ENCODE measurements at places on chromosomes 12 and 14. TPM values are rescaled to one million over a fixed set of nuclear protein-coding genes. Genes with fewer than 3 reads are reported as not detected.
A peak's percentile ranks its signal among the peaks of the same experiment; 100 is the strongest.

The SERPINA5 gene
- 0.29 TPM for total RNA-seq

The LHX5 gene
- not detected for total RNA-seq

DNA sequence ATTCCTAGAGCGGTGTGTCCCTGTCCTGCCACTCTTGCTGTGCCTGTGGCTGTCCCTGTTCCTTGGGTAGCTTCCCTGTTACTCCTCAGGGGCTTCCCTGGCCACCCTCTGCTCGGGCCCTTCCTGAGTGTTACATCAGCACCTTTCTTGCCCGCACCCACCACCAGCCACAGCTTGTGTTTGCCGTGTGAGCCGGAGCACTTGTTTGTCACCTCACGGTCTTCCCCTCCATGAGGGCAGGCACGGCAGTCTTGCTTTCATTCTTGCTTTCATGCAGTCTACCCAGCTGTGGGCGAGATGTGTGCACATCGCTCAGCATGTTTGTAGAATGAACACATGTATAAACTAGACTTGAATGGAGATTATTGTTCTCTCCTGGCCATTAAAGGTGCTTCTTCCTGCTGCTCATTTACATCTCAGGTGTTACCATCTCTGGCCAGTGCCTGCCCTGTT is 42.0 kb downstream of the TRAF3 start:
- no peak for DNase-seq

DNA sequence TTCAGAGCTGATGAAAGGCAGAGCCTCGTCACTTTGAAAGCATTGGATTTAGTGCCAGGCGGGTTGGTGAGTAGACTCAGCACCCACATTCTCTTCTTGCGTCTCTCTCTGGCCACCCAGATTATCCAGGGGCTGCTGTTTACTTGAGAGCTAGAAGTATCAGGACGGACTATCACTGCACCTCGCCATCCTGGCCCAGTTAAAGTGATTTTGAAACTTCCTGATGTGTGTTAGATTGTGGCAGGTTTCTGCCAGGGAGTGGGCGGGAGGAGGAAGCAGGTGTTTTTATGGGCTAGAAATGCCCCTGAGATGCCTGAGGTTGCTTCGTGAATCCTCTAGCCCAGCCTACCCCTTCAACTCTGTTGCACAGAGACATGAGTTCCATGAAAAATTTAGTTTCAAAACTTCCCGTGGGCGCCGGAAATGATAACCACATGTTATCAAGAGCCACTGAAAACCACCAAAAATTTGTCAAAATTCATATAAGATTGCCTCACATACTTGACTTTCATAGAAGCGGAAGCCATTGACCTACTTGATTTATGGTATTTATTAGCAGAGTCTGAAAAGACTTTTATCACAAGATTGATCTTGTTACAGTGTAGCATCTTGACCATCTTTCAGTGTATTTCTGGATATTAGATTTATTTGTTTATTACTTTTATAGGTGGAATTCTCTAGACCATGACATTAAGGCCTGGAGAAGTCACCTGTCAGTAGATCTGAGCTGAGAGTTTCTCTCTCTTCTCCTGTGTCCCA is 466.0 kb downstream of the RAD51B start:
- DNase-seq = no peak

DNA sequence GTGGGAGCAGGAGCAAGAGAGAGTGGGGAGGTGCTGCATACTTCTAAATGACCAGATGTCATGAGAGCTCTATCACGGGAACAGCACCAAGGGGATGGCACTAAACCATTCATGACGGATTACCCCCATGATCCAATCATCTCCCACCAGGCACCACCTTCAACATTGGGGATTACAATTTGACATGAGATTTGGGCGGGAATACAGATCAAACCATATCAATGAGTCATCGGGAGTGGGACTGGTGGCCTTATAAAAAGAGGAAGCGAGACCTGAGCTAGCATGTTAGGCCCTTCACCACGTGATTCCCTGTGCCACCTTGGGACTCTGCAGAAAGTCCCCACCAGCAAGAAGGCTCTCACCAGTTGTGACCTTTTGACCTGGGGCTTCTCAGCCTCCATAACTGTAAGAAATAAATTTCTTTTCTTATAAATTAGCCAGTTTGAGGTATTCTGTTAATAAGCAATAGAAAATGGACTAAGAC is 28.7 kb downstream of the COX8C start:
- DNase-seq = no peak

DNA sequence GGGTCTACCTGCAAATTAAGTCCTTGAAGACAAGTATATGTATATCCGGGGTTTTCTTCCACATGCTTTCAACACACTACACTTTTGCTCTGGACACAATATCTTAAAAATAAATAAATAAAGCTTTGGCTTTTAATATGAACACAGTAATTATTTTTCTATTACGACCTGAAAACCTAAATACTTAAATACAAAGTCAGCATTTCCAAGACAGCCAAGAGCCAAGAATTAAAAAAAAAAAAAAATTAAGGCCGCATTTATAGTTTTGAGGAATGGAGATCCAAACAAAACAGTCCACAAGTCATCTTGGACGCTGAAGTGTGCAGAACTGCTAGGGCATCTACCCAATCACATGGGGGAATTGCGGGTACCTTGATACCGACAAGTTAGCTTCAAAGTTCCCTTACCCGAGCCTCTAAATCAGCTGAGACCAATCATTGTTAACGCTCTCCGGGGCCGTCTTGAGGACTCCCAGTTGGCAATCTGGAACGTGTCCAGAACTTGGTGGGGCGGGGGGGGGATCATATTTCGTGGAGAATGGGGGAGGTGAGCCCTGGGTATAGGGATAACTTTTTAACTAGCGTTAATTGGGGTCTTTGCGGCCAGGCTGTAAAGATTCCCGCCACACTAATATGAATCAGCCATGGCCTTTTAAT is 731 bp upstream of the PCNX4 start:
- DNase-seq = peak; percentile 36

- no peak for DNase-seq
These were observed 33.1 kb upstream of the GPATCH2L start for GRCh38 chr14:76118594-76118993.

DNA sequence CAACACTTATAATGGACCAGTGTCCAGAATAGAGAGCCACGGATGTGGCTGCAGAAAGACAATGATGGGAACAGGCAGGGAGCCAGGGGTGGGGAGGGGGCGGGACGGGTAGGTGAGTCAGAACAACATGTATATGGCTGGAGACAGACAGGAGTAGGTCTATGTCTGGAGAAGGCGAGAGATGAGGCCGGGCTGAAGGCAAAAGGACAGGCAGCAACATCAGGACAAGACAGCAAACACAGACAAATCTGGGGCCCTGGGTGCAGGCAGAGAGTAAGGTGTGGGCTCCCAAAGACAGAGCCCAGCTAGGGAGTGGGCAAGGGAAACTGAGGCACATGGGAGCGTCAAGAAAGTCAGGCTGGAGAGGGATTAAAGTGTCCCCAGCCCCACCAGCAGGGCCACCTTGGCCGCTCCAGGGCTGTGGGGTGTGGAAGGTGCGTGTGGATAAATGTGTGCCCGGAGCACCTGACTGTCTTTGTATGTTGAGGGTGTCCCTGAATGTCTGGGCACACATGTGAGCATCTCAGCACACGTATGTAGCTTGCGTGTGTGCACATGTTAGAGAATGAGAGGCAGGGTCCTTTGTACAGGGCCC is 44.1 kb downstream of the FAM222A start:
- no peak for DNase-seq
